ENCODE measurements at places on chromosomes 12 and 14. TPM values are rescaled to one million over a fixed set of nuclear protein-coding genes. Genes with fewer than 3 reads are reported as not detected.

Gene GZMH
- 2.0 TPM for total RNA-seq

Gene MYF5
- not detected for total RNA-seq

Gene STRAP
- total RNA-seq: 81.9 TPM

Gene OLR1
- 10.1 TPM for total RNA-seq

Gene KLRD1
- 1.8 TPM for total RNA-seq

Gene NEMF
- total RNA-seq: 62.5 TPM

Gene CTSG
- total RNA-seq: 4.9 TPM

Gene P2RX2
- total RNA-seq: not detected

Gene KERA
- not detected for total RNA-seq

Gene HCAR3
- total RNA-seq: not detected

Gene DNAH10
- 0.23 TPM for total RNA-seq

Gene TMPRSS12
- not detected for total RNA-seq

Gene LYZ
- 1,541 TPM for total RNA-seq

Gene FERMT2
- 125 TPM for total RNA-seq

Gene FGF6
- total RNA-seq: not detected

Gene C14orf132
- 9.5 TPM for total RNA-seq

Gene SPATA7
- total RNA-seq: 17.9 TPM

Gene CCND2
- 64.1 TPM for total RNA-seq

Gene FOXA1
- 17.3 TPM for total RNA-seq

Gene HAL
- total RNA-seq: 0.58 TPM

Gene AMN
- 204 TPM for total RNA-seq

Gene DDX11
- total RNA-seq: 51.0 TPM

Gene LAG3
- 1.4 TPM for total RNA-seq

Gene RASSF9
- 1.9 TPM for total RNA-seq

Data from mucosa of gallbladder (tissue), 1 donor.